ENCODE measurements at places on chromosomes 4 and X.

DNA sequence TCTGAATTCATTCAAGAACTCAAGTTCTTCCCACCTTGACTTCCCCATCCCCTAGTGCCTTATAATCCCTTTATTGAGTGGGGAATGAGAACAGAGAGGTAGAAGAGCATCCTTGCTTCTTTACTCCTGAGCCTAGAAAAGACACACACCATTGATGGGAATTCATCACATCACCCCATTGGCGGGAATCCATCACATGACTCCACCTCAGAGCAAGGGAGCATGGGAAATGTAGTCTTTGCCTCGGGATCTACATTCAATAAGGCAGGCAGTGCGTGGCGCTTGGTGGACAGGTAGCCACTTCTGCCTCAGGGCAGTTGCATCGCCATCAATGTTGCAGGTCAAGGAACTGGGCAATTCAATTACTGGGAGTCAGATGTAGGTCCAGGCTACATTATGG lies 50.7 kb downstream of the MXRA5 start:
- peak; percentile 17 for DNase-seq

GRCh38 chrX:24369816-24370215 lies 9.4 kb downstream of the SUPT20HL1 start:
- no peak for DNase-seq

DNA sequence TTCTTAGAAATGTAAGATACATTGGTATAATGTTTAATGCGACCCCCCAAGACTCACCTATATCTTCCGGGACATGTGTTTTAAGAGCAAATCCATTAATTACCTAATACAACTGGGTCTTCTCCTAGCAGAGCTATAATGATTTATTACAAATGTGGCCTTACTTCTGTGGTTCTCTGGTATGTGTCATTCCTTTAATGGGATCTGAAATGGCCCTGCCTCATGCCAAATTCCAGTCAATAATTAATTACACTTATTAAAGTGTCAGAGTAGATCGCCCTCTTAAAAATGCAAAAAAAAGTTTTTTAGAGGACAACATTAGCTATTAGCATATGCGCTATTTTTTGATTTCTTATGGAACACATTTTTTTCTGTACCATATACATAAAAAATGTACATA lies 17.0 kb downstream of the HPSE start:
- DNase-seq, result no peak

DNA sequence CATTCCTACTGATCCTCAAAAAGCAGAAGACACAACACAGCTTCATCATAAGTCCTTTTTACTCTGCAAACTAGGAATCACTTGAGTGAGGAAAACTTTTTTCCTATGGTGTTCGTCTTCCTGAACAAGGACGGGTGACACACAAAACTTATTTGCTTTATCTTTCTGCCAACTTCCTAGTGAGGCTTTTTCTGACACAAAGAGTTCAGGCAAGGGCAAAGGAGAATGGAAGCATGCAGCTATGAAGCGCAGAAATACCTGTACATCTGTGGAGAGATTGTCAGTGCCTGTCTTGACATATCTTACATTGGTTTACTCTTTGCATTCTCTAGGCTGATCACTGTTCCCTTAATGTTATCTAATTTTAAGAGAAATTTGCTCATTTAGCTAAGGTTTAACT lies 548.0 kb upstream of the IGFBP7 start:
- no peak for DNase-seq

- no peak for DNase-seq
Observed at GRCh38 chrX:56402207-56402606, 161.2 kb upstream of the UBQLN2 start.

- no peak for DNase-seq
Observed at GRCh38 chr4:188707036-188707435, 567.8 kb downstream of the TRIML1 start.

- no peak for DNase-seq
Observed at GRCh38 chr4:85968945-85969819, 390.7 kb downstream of the MAPK10 start.

DNA sequence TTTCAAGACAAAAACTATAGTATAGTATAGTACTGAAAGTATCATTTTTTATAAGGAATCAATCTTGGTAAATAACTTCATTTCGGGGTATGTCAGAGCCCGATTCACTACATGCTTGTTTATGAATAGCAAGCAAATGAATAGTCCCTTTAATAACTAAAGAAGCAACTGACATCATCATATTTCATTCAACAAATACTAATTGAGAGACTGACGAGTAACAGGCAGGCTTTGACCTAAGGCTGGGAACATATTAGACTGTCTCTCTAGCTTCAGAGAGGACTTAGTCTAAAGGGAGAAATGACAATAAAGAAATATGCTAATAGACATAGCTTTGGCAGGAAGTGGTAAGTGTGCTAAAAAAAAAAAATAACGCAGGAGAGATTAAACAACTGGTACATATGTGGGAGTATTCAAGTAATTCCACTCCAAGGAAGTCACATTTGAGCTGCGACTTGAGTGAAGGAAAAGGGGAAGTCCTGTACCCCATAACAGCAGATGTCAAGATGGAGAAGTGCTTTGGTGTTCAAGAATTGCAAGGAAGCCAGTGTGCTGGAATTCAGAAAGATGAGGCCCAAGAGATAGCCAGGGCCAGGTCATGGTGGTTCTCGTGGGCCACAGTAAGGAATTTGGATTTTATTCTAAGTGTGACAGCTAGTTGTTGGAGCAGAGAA lies 284.9 kb downstream of the FBXO8 start:
- DNase-seq, result no peak

DNA sequence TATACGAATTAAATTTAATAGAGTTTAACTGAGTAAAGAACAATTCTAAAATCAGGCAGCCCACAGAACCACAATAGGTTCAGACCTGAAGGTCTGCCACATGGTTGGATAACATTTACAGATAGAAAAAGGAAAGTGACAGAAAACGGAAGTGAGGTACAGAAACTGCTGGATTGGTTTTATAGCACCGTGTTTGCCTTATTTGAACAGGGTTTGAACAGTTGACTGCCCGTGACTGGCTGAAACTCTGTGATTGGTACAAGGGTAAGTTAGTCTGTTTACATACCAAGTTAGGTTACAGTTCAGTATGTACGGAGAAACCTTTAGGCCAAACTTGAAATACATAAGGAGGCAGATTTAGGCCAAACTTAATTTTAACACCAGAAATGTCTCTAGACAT lies 64.1 kb upstream of the ATXN3L start:
- DNase-seq, result no peak

DNA sequence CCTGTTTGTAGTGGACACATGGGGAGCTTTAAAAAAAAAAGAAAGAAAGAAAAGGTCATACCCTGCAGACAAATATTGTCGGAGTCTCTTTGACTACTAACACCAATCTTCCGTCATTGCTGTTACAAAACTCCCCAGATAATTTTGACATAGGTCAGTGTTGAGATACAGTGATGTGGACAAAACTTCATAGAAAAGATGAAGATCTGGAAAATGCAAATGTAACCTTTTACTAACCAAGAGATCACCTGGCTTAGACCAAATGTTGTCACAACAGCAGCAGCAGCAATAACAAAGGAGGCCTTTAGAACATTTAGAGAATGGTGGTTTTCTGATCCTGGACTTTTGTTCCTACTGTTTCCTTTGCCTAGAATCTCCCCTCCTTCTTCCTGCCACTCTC lies 8.1 kb upstream of the COMMD8 start:
- no peak for DNase-seq

- no peak for DNase-seq
Observed at GRCh38 chrX:108091878-108092291, 307 bp downstream of the ATG4A start.

- no peak for DNase-seq
Observed at GRCh38 chrX:143002206-143002605, 23.5 kb upstream of the SPANXN4 start.

Data from activated T-cell treated with anti-CD3 and anti-CD28 coated beads, Interleukin-2, amount 50 U/mL, for 48 hours (primary cell).